ENCODE measurements at places on chromosomes 2 and 18.
A peak's percentile ranks its signal among the peaks of the same experiment; 100 is the strongest.

DNA sequence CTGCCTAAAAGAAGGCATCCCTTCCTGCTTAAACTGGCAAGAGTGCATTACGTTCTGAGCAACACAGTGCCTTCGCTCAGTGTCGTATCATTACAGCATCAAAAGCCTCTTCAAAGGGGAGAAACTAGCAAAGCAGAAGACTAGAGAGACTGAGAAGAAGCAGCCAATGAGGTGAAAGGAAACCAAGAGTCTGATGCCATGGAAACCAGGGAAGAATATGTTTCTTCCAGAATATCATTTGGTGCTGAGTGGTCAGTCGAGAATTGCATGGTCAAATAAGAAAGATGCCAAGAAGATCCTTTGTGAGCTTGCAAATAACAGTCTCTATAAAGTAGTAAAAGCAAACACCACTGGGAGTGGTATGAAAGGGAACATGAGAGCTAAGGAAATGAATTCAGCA, 312.1 kb upstream of the CHST9 start:
- peak; percentile 5 for DNase-seq

GRCh38 chr2:17231394-17231965, 286.8 kb downstream of the RAD51AP2 start:
- DNase-seq, result no peak

- peak; percentile 85 for DNase-seq
These were observed 89.2 kb upstream of the PELI1 start for GRCh38 chr2:64233376-64233922.

DNA sequence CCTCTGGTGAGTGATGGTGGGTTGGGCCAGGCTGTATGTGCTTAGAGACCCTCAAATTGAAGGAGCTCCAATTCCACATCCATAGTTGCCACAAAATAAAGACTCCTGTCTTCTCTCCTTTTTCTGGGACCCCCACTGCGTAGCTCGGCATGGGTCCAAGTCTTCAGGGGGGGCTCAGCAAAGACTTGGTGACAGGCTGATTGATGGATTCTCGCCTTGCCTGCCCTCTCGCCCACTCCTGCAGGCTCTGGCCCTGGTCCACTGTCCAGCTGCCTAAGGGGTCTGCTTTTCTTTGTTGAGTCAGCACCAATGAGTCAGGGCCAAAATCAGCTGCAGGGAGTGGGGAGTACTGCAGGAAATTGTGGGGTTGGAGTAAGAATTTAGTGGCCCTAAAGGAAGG, 21.5 kb downstream of the RPL37A start:
- DNase-seq, result no peak

DNA sequence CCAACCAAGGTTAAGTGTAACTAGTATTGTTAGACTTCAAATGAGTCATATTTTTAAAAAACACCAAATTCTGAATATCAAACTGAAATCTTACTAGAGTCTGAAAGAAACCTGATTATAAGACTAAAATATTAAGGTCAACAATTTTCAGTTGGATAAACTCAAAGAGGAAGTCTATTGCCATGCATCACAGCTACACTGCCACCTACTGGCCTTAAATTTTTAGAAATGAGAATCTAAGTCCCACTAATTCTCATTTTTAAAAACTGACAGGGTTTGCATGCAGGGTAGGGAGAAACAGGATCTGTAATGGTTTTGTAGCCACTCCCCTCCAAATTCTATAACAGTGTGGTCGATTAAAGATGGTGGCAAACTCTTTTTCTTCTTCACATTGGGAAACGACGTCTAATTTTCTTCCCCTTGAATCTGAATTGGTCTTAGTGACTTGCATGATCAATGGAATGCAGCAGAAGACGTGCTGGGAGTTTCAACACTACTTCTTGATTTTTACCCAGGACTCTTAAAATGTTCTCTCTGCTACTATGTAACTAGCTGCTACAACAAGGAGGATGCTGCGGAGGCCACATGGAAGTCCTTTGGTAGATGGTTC, 176.1 kb upstream of the SESTD1 start:
- no peak for DNase-seq

GRCh38 chr18:6363216-6363615, 51.5 kb downstream of the L3MBTL4 start:
- DNase-seq, result no peak
